ENCODE measurements at places on chromosomes 13 and 19.
A peak's percentile ranks its signal among the peaks of the same experiment; 100 is the strongest.

GRCh38 chr19:58428617-58429016, 11.3 kb downstream of the ZNF132 start:
- DNase-seq = no peak

GRCh38 chr13:51370811-51371210, 31.3 kb downstream of the SERPINE3 start:
- DNase-seq = no peak

- no peak for DNase-seq
Measured at GRCh38 chr19:16860118-16860517, 28.7 kb upstream of the F2RL3 start.

DNA sequence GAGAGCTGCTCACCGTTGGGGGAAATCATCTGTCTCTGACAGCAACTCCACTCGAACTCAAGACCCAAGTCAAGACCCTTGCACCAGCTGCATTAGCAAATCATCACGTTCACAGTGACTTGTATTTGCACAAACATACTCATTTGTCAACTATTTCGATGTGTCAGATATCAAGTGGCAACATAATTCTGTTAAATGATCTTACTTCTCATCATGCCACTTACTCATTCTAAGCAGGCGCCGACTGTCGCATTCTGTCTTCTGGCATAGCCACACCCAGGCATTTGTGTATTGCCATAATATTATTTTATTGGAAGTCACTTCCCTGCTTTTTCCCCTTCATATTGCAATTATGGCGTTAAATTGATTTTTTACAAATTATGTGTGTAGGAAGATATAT, 23.0 kb upstream of the ATP1A3 start:
- DNase-seq = no peak

GRCh38 chr19:6039566-6040225, 61.8 kb upstream of the RANBP3 start:
- DNase-seq = no peak

- no peak for DNase-seq
Measured at GRCh38 chr19:20357921-20358320, 190.9 kb downstream of the ZNF486 start.

DNA sequence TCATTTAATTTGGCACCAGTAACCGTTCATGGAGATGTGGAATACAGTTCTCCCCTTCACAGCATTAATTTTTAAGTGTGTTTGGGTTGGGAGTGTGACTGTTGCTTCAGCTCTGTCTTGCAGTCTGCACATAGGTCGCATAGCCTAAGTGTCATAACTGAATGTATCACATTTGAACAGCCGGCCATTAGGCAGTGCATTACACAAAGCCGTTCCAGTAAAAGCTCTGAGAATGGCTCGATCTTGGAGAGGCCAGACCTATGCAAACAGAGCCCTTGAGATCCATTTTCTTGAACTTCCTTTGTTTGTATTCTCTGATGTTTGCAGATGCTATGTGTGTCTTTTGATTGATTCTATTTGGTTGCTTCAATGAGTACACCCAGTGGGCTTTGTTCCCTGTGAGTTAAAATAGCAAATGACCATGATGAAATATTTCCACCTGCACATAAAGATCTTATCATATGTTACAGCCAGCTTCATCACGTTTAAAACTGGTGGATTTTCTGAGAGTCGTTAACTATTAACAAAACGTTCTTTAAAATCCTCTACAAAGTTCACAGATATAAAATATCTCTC, 1104.9 kb upstream of the SLC10A2 start:
- DNase-seq = no peak

DNA sequence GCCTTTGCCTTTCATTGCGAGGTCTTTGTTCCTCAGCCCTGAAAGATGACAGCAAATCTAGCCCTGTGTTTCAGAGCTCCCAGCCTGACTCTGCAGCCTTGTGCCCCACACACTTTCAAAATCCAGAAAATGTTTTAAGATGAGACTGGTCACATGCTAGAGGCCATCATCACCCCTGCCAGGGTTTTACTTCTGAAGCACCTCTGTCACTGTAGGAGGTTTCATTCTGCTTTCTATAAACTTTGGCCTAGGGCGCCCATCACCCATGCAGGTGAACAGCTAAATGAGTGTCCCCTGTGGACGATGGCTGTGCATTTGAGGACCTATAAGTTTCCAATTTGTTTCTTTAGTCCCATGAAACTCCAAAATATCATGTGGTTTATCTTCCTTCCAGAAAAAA, 574.2 kb downstream of the MYO16 start:
- no peak for DNase-seq

DNA sequence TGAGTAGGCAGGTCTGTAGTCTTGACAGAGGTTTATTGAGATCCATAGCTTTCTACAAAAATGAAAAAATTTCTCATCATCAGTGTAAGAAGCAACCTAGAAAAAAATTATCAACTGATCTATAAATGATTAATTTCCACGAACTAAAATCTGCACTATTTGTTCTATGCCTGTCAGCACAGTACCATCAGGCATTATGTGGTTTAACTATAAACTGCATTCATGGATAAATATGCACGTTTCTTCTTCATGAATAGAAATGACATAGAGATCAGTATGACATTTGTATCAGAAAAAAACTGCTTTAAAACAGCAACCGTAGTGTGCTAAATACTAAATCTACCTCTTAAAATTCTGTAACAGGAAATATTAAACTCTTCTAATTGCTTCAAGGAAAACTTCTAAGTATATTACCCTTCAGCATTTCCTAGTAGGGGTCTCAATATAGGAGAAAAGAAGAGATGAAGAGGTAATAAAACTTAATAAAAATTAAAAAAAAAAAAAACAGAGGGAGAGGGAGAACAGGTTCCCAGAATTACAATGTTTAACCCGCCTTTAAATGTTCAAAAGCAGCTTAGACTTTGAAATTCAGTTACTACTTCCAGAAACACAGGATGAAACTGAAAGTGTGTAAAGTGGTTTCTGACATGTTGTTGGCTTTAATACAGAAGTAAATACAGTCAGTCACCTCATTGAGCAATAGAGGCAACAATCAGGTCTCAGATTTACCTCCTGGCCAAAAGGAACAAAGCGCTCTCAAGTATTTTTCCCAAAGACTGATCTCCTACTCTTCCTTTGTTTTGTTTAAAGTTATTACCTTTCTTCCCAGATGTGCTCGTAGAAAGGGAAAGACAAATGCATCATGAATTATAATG, 144.4 kb downstream of the DIAPH3 start:
- DNase-seq = no peak

- peak; percentile 26 for DNase-seq
Measured at GRCh38 chr19:1000095-1000494, at the start of gene GRIN3B. TSS of gene GRIN3B (plus strand) at chr19:1000419. CDS start at chr19:1000438, 19 bp downstream.

GRCh38 chr19:2451138-2451537, 5.6 kb downstream of the LMNB2 start:
- no peak for DNase-seq

DNA sequence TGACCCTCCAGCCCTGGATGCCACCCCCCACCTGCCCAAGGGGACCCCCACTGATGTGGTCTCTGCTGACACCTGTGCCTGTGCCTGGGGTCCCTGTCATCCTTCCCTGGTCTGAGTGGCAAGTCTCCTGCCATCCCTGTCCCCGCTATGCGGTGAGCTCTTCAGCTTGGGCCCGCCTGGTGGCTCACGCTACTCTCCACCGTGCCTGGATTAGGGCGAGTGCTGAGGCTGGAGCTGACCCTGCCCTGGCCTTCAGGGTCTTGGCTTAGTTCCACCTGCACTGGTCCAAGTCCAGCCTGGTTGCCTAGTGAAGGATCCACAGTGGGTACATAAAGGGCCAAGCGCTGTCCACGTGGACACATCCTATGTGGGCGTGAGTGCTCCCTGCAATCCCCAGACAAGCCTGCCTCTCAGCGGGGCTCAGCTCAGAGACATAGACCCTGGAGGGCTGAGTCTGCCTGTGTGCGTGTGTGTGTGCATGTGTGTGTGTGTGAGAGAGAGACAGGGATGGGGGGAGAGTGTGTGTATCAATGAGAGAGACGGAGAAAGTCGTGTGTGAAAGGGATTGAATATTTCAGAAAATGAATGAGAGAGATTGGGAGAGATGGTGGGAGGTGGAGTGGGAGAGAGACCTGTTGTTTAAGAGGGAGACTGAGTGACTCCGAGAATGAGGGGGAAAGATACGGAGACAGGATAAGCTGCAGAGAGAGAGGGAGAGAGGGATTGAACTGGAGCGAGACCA, 22.1 kb downstream of the WTIP start:
- DNase-seq = no peak

GRCh38 chr13:96052656-96053002, 572 bp downstream of the UGGT2 start:
- no peak for DNase-seq

- DNase-seq = no peak
Measured at GRCh38 chr13:75432045-75432444, 49.9 kb downstream of the TBC1D4 start.

- no peak for DNase-seq
Measured at GRCh38 chr13:99015606-99016490, 38.0 kb upstream of the DOCK9 start.

- DNase-seq = no peak
Measured at GRCh38 chr13:73168953-73169401, 110.2 kb downstream of the KLF5 start.

DNA sequence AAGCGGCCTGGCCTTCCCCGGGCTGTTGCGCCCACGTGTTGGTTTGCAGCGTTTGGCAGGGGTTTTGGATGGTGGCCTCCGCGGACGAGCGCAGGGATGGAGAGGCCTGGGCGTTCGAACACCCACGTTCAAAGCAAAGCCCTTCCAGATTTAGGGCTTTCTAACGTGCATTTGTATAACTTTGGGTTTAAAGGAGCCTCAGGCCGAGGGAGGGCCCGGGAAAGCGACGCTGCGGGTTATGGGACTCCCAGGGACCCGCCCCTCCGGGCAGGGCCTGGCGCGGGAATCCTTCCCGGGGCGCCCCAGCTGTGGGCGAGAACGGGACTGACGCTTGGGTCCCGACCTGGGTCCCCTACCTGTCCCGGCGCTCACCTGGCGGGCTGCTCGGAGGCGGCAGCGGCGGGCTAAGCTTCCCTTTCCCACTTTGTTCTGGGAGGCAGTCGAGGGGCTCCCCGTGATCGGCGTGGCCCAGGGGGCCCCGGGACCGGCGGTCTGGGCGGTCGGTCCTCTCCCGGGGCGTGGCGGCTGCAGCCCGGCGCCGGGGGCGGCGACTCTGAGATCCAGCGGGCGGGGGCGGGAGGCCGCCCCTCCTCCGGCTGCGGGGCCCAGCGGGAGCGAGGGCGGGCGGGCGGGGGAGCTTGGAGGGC, at the start of gene FBXO17:
Gene FBXO17, minus strand, starts transcription at position 529 of the 647 bp plus-strand sequence. CDS start 25,423 bp downstream, outside the sequence.
- DNase-seq = no peak

- no peak for DNase-seq
Measured at GRCh38 chr19:50327461-50328223, 1.5 kb downstream of the KCNC3 start.

DNA sequence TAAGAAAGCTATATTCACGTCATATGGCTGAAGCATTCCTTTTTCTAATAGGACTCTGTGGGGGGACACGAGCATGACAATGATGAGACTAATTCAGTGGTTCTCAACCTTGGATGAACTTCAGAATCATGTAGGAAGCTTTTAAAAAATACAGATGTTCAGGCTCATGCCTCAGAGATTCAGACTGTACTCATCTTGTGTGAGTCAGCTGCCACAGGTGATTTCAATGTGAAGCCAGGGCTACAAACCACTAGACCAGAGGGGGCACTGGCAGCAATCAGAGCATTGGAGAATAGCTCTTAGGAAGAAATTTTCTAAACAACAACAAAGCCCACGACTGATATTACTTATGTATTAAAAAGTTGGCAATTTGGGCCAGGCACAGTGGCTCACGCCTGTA, 91.7 kb downstream of the SERP2 start:
- no peak for DNase-seq

- no peak for DNase-seq
Measured at GRCh38 chr13:76795701-76796695, 90.2 kb downstream of the KCTD12 start.

GRCh38 chr13:87452281-87452680, 218.9 kb upstream of the SLITRK5 start:
- DNase-seq = no peak

DNA sequence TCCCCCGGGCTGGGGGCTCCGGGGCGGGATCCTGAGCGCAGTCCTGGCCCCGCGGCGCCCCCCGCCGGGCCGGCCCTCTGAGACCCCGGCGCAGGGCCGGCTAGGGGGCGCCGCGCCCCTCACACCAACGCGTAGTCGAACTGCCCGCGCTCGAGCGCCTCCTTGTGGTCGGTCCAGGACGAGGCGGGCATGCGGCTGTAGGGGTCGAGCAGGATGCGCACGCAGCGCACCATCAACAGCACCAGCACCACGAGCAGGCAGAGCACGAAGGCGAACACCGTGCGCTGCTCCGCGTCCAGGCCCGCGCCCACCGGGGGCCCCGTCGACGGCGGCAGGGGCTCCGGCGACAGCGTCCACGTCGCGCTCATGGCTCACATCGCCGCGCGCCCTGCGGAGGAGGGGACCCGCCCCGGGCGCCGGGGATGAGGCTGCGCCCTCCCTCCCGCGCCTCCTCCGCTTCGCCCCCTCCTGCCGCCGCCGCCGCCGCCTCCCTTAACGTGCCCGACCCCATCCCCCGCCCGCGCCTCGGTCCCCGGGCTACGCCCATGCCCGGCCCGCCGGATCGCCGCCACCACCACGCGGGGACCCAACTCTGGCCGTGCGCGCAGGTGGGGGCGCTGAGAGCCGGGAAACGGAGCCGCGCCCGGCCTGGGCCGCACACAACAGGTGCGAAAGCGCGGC, 624 bp downstream of the CTXN1 start:
- peak; percentile 46 for DNase-seq

GRCh38 chr13:27006519-27007161, 165.0 kb downstream of the USP12 start:
- DNase-seq = no peak

DNA sequence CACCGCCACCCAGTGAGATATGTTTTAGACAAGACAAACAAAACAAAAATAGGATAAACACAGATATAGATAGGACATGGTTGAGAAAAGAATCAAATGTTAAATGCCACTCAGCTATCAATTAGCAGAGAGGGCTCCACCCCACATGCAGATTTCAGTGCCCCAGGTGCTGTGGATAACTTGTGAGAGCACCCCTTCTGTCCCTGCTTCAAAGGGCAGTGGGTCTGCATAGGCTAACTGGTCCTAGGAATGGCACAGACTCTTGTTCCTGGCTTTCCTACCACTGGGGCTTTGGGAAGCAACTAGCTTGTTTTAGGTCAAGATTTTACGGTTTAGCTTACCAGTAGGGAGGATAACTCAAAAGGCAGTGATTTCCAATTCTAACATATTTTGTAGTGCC, 460.3 kb downstream of the TSHZ3 start:
- DNase-seq = no peak

GRCh38 chr19:43438291-43439031, 23.8 kb downstream of the TEX101 start:
- no peak for DNase-seq

DNA sequence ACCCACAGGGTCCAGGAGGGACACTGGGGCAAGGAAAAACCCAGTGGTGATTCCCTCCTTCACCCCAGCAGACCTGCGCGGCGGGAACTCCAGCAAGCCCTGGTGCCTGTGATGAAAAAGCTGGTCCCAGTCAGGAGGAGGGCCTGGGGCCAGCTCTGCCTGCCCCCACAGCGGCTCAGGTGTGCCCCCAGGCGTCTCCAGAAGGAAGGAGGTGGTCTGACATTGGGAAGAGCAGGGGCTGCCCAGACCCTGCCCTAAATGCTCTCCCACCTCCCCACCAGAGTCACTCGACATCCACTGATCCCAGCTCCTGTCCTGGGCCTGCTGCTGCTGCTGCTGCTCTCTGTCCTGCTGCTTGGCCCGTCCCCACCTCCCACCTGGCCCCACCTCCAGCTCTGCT, 6.2 kb downstream of the PTH2 start:
- no peak for DNase-seq
